Fibroblast of skin of right quadriceps (primary cell): ENCODE measurements at places on chromosomes 6 and 20.

- DNase-seq = no peak
Measured at GRCh38 chr6:16568128-16568527, 193.1 kb downstream of the ATXN1 start.

GRCh38 chr6:116254297-116255056, 602 bp upstream of the TSPYL4 start:
- DNase-seq = no peak

GRCh38 chr6:37145443-37145842, 24.5 kb upstream of the PIM1 start:
- no peak for DNase-seq

- no peak for DNase-seq
Measured at GRCh38 chr20:23656372-23656771, 18.6 kb upstream of the CST3 start.

- peak; percentile 90 for DNase-seq
Measured at GRCh38 chr6:144266091-144266649, 19.0 kb upstream of the UTRN start.

DNA sequence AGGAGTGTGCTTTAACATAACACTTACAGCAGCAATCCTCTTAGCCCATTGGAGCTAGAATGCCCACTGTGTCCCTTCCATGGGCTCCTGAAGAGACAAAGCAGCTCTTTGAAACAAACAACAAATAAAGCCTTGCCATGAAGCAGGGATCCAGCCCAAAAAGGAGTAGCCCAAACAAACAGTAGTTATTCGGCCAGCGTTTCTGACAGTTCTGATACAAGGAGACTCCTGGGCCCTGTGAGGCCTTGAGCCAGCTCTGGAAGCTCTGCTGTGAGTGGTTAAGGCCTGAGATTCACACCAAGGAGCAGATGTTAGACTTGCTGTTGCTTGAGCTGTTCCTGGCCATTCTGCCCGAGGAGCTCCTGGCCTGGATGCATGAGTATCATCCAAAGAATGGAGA, 16.9 kb upstream of the ZSCAN16 start:
- no peak for DNase-seq

DNA sequence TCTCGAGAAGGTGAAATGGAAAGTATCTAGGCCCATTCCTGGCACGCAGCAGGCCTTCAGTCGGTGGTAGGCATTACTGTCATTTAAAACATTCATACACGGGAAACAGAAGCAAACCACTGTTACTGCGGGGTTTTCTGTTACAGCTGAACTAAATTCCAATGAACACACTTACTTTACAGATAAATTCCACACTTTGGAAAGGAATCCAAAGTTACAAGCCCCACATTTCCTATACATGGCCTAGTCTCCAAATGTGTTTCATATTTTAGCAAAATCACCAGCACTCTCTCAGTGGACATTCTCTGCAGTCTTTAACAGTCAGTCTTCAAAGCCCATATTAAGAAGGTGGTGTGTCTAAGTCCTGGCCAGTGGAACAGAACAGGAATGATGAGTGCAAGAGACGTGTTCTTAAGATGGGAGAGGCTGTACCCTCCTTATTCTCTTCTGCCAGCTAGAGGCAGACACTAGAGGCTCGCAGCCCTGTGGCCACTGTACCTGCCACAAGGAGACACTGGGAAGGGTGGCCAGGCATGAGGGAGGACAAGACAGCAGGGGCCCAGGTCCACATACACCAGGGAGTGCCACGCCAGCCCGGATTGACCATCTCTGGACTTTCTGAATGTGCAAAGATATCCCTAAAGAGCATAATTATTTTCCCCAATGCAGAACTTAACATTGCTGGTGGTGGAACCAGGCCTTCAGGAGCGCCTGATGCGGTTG, 76.4 kb downstream of the CDC5L start:
- DNase-seq = peak; percentile 62

DNA sequence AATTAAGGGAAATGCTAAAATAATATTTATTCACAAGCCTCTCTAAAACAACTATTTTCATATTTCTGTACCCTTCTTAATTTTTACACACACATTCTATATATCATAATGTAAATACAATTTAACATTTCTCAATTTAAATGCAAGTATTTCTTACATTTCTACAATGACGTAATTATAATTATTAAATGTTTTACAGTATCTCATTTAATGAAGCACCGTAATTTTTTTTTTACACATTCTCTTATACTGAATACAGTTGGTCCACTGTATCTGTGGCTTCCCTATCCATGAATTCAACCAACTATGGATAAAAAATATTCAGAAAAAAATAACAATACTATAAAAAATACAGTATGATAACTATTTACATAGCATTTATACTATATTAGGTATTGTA, 85.7 kb downstream of the AHI1 start:
- no peak for DNase-seq

DNA sequence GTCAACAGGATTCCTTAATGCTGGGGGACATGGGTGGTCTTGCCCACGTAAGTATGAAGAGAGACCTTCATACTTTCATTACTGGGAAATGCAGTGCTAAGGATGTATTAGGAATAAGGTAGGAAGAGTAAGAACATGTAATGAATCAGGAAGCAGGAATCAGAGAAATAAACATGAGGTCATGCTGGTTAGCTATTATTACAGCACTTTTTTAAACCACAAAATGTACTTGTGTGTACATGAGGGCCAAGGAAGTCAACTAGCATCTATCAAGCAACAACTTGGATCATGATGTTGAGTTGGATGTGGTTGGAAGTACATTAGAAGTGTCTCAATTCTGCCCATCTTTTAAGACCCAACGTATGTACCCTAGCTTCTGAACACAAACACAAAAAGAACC, 63.5 kb upstream of the E2F3 start:
- DNase-seq = no peak

DNA sequence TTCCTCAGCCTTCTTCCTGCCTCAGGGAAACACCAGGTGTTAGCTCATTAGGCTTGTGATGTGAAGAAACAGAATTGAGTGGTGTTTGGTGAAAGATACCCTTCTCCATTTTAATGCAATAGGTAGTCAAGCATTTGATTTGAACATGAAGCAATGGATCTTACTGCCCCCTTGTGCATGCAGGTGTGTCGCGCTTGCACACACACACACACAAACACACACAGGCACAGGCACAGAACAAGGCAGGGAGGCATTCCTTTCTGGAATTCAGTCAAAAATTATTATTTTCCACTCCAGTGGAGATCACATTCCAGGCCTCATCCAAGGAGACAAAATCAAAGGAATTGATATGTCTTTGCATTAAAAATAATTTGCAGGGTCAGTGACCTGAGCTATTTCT, 667.0 kb upstream of the MARCKS start:
- DNase-seq = no peak

DNA sequence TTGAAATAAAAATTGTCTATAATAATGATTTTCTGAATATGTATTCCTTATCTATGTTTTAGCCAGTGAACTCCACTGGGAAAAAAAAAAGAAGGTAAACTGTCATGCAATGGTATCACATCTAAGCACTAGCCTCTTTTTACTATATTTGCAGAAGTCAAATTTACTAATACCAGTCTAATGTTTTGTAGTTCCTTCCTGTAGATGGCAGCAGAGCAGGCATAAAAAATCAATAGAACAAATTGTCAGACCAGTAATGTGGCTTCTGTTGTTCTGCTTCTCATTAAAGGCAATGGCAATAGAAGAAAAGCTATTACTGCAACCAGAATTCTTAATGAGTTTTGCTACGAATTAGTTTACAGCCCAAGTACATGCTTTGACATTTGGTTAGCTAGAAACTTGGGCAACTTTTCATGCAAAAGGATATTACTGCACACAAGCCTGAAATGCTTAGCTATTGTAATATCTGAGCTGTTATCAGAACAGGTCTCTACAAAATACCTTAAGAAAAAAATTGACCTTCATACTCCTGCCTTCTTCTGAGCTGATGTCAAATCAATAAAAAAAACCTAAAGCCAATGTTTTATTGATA, 476.9 kb downstream of the KHDRBS2 start:
- DNase-seq = no peak

GRCh38 chr6:36856277-36856676, 17.0 kb upstream of the CPNE5 start:
- DNase-seq = no peak

DNA sequence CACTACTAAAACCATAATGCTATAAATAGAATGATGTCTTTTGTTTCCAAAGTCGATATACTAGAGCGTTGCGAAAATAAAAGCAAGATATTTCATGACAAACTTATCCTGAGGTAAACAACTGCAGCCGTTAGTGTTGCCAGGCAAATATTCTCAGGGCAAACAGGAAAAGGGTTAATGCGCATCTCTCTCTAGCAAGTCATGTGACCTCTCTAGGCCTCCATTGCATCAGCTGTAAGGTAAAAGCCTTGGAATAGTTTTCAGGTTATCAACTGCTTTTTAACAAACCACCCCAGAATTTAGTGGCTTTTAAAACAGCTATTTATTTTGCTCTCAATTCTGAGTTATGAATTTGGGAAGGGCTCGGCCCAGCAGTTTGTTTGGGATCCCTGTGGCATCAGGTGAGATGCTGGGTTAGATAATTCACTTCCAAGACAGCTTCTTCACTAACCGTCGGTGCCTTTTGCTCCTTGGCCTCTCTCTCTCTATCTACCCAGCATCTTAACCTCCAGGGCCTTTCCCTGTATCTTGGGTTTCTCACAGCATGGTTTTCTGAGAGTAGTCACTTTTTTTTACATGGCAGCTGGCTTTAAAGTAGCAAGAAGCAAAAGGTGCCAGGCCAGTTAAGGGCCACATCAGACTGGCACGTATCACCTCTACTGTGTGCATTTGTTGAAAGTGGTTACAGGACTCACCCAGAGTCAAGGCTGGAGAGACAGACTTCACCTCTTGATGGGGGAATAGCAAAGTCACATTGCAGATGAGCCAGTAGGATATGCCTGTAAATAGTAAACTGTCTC, 39.2 kb upstream of the LTV1 start:
- no peak for DNase-seq

DNA sequence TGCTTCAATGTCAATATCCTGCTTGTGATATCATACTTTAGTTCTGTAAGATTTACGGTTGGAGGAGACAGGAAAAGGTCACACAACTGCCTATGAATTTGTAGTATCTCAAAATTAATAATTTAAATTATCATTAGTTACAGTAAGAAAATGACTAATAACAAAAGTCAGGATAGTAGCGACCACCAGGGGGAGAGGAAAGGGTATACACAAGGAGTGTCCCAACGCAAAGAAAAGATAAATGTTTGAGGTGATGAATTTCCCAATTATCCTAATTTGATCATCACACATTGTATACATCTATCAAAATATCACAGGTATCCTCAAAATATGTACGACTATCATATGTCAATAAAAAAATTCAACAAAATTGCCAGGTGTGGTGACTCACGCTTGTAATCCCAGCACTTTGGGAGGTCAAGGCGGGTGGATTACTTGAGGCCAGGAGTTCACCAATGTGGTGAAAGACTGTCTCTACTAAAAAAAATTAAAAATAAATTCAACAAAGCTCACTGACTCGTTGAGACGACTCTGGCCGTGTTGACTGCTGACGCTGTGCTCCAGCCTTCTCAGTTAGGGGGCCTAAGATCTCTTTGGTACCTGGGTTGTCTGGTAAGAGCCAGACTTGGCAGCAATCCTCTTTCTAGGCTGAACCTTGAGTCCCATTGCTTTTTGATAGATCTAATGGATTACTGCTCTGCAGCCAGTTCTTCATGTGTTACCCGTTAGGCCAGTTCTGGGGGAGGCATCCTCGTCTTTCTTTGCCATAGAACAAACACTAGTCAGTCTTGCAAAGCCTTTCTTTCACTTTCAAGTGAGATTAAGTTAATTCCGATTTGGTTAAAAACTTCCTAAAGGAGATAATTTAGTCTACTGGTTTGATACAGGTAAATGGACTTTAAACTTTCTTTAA, 9.0 kb upstream of the OVOL2 start:
- DNase-seq = no peak

- DNase-seq = no peak
Measured at GRCh38 chr6:88705601-88706000, 257.8 kb downstream of the RNGTT start.

GRCh38 chr20:39452583-39453340, 490.6 kb downstream of the DHX35 start:
- DNase-seq = no peak

DNA sequence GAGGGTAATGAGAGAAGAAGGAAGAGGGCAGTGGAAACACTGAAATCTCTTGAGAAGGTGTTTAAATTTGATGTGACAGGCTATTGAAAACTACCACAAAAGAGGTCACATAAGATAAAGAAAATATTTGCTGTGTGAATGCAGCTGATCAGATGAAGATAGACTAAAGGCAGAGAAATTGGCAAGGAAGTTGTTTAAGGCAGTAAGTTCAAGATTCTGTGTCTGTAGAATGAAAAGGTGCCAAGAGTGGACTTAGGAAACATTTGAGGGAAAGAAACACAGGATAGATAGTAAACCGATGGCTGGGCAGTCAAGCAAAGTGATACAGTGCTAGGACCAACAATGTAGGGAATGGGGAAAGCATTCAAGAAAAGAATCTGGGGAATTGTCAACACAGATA, 332.3 kb upstream of the MARCKS start:
- no peak for DNase-seq

DNA sequence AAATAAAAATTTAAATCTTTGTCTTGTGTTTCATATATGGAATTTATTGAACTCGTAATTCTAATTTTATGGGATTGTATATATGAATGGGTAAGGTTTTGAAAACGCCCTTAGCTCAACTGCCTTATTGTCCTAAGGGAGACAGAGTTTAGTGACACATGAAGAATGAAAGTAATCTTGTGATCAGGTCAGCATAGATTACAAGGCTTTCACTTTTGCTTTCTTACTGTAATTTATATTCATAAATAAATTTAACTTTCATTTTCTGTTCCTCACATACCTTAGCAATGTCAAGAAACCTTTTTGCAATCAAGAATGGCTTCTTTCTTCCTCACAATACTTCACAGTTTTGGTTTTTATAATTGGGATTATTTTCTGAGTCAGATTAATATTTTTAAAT, 14.4 kb downstream of the KPNA5 start:
- DNase-seq = no peak

DNA sequence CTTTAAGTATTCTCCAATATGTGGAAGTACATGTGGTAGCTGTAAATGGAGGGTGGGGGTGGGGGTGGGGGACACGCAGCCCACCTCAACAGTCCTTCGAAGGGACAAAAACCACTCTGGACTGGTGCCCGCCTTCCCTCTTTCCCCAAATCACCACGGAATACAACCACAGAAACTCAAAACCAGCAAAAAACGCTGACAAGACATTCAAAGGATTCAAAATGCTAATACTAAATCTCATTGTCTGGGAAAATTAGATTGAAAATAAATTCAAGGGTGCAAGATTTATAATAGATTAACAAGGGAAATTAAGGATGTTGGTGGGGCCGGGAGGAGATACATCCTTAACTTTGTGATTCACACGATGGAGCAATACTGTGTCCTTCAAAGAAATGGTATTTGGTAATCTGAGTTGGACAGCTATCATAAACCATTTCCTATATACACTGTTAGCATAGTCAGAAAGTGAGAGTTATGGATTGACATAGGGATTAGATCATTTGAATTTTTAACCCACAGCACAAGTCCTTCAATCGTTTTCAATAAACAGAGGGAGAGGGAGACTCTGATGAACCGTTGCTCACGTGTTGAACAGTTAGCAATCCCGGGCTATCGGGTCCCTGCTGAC, 766 bp upstream of the TBC1D22B start:
- no peak for DNase-seq

- DNase-seq = no peak
Measured at GRCh38 chr6:107056796-107057195, 28.8 kb downstream of the MTRES1 start.
